HuH-7 (cell line): ENCODE measurements at places on chromosomes 6 and 20.

DNA sequence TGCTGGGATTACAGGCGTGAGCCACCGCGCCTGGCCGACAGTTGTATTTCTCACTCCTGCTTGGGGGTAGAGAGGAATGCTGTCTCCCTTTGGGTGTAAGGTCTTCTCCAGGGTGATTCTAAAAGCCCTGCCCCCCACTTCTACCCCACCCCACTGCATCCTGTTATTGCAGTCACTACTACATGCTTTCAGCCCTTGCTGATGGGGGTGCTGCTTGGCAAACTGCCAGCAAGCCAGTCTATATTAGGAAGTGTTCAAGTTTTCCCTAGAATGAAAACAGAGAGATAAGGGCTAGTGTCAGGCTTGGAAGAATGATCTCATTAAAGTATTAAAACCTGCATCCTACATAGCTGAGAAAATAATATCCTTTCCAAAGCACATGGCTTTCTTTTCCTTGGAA, 31.3 kb downstream of the TTI1 start:
- DNase-seq: no peak

DNA sequence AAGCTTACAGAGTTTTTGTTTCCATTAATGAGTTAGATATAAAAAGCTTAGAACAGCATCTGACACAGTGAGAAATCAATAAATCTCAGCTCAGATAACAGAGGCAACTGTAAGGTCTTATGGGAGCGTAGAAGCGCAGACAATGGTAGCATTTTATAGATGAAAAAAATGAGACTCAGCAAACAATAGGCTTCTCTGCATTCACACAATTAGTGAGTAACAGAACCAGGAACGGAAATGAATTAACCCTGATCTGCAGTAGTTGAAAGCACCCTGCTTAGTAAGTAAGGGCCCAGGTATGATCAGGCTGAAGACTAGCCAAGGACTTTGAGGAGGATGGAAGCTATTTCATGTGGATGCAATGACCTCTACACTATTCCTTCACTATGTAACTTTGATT, 147.2 kb upstream of the EYA4 start:
- DNase-seq: no peak

DNA sequence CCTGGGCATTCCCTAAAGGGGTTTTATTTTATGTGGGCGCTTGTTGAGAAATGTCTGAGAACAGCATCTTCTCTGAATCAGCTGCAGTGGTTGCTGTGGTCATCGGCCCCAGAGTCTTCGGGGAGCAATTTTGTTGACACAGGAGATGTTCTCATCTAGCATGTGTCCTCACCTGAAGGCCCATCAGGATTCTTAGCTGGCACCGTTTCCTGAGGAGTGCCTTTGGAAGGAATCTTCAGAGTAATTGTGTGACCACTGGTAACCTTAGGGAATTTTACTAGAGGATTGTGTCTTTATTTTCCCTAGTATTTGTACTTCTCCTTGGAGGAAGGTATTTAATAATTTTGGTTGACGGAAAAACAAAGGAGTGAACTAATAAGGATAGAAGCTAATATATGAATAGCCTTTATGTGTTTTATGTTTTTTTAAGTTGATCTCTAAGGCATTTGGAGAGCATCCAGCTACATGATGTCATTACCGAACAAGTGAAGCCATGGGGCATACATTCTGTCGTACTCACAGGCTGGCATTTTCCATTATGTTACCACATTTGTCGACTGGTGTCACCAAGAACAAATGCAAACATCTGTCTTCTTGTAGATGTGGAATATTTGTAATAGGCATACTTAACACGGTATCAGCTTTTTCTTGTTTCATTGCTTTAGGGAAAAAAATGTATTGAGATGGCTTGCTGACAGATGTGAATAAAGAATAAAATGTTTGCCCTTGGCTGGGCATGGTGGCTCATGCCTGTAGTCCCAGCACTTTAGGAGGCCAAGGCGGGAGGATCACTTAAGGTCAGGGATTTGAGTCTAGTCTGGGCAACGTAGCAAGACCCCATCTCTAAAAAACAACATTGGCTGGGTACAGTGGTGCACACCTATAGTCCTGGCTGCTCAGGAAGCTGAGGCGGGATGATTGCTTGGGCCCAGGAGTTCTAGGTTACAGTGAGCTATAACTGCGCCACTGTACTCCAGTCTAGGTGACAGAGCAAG, 41.9 kb downstream of the TULP4 start:
- no peak for DNase-seq

GRCh38 chr20:56715309-56715708, 86.2 kb downstream of the TFAP2C start:
- DNase-seq: no peak

GRCh38 chr6:140572129-140572528, 1197.7 kb upstream of the CITED2 start:
- no peak for DNase-seq

DNA sequence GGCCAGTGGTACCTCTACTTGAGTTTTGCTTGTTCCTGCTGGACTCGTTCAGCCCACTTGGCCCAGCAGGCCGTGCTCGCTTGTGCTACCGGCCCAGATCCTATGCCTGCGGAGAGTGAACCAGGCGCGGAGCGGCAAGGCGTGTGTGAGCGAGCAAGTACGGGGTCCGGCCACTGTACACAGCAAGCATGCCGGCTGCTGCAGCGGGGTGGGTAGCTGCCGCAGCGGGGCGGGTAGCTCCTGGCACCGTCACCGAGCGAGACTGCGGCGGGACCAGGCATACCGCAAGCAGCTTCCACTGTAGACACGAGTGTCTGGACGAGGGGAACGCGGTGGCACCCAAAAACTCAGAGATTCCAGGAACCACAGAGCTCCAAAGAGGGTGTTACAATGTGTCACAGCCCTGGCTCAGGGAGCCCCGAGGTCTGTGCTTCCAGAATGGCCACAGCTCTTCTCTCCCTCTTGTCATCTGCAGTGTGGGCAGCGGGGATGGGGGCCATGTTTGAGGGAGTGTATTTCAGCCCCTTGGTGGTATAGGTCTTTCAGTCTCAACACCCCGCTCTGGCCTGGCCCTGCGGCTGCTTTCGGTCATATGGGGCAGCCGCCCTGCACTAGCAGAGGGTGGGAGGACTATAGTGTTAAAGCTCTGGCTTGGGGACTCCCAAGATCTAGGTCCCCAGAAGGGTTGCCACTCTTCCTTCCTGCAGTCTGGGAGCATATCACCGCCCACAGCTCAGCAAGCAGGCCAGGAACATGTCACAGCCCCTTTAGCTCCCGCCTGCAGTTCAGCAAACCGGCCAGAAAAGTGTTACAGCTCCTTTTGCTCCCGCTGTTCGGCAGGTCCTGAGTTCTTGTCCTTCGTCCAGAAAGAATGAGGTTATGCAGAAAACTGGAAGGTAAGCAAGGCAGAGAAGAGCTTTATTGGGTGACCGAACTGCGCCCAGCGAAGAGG, 6.1 kb upstream of the RWDD1 start:
- DNase-seq: no peak

- DNase-seq: no peak
These were observed 7.6 kb downstream of the PRND start for GRCh38 chr20:4729265-4729664.
